ENCODE measurements at places on chromosomes 7 and 10. TPM values are rescaled to one million over a fixed set of nuclear protein-coding genes. Genes with fewer than 3 reads are reported as not detected.

ASB10 gene
- total RNA-seq, result not detected

NSMCE4A gene
- total RNA-seq, result 66.0 TPM

TMEM176A gene
- total RNA-seq, result 0.90 TPM

DNA sequence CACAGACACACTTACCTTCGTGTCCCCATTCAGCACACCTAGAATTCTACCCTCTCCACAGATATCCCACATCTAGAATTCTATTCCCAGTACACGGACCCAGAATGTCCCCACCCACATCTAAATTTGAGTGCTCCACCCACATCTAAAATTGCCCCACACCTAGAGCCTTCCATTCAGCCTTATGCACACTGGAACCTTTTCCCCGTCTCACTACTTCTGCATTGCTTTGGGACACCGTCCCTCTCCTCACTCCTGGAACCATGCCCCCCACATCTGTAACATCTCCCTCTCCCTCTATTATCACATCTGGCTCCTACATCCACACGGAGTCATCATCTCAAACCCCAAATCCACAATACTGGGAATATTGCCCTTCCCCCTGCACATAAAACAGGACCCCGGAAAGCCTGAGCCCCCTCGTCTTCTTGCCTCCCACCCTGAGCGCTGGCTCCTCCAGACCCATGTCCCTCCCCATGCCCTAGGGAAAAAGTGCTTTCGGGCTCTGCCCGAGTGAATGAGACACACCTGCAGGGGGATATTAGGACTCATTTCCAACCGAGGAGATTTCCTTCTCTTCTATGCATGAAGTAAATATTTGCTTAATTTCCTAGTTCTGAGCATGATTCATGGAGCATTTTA lies 125.8 kb upstream of the UNC5B start:
- DNase-seq, result no peak

DNA sequence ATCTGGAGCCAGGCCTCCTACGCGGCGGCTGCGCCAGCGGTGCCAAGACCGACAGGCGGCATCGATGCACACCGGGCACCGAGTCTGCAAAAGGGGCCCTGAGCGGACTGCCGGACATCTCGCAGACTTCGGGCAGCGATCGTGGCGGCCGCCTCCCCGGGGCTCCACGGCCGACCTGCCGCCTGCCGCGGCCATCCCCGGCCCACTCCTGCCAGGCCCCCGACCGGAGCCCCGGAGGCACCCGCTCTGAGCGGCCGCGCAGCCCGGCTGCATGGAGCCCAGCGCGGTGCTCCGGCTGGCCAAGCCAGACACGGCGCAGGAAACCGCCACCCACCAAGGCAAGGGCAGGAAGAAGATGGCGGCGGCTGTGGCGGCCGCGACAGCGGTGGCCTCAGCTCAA lies 154.2 kb upstream of the KCTD7 start:
- DNase-seq, result no peak

- no peak for DNase-seq
Measured at GRCh38 chr7:136677471-136678365, 190.7 kb upstream of the CHRM2 start.

ZNF25 gene
- total RNA-seq, result 1.3 TPM

TMEM130 gene
- 2.9 TPM for total RNA-seq

PTN gene
- 28.6 TPM for total RNA-seq
